ENCODE measurements at places on chromosomes 11 and 22.
A peak's percentile ranks its signal among the peaks of the same experiment; 100 is the strongest.

DNA sequence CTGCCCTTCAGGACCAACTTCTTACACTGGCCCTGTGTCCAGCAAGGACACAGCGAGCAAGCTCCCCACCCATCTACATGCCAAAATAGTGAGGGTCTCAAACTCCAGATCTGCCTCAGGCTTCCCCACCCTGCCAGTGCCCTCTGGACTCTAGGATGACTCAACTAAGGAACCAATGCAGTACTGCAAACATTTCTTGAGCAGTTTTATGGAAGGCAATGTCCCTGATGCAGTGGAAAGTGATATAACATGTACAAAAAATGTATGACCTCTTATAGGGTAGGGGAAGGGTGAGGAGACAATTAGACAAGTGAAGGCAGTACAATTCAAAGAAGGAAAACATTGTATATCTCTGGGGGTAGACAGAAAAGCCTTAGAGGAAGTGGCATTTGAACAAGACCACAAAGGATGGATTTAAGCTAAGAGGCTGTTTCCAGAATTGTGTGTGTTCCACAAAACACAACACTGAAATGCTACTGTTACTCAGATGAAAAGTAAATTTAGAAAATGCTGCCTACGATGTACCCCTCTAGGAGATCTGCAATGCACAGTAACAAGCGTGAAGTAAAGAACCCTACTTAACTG lies 47.3 kb downstream of the RAB30 start:
- H3K4me1 ChIP-seq = no peaks in the 10 kb centered on the region
- no peak for DNase-seq
- no peaks in the 10 kb centered on the region for H3K36me3 ChIP-seq
- no peak overlapping the region for H3K27ac ChIP-seq
- no peaks in the 10 kb centered on the region for H3K27me3 ChIP-seq
- no peak overlapping the region for H3K4me3 ChIP-seq

DNA sequence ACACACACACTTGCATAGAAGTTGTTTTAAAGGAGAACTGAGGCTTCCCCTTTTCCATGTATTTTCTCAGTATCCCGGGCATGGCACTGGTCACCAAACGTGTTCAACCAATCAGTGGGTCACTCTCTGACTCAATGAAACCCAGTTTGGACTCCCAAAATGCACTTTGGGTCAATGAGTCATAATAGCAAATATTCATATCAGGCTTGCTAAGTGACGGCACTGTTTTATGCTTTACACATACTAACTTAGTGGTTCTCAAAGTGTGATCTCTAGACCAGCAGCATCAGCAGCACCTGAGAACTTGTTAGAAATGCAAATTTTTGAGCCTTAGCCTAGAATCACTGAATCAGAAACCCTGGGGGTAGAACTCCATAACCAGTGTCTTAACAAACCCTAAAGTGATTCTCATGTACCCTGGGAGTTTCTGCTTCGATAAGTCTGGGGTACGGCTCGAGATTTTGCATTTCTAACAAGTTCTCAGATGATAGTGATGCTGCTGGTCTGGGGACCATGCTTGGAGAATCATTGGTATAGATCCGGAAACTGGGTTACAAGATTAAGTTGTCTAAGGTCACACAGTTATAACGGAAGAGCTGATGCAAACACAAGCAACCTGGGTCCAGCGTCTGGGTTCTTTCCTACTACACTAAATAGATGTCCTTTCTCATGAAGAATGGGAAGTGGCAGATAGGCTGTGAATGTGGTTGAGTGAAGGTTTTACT lies 35.6 kb downstream of the ETS1 start:
- H3K4me3 ChIP-seq = no peak overlapping the region
- DNase-seq = no peak
- H3K27ac ChIP-seq = no peak overlapping the region
- H3K4me1 ChIP-seq = peaks cover 7% of the 10 kb centered on the region
- no peaks in the 10 kb centered on the region for H3K27me3 ChIP-seq

- no peak overlapping the region for H3K4me3 ChIP-seq
- no peak overlapping the region for H3K27ac ChIP-seq
- no peak for DNase-seq
- peaks cover 13% of the 10 kb centered on the region for H3K36me3 ChIP-seq
These were observed 33.6 kb upstream of the TECTA start for GRCh38 chr11:121067453-121067852.

DNA sequence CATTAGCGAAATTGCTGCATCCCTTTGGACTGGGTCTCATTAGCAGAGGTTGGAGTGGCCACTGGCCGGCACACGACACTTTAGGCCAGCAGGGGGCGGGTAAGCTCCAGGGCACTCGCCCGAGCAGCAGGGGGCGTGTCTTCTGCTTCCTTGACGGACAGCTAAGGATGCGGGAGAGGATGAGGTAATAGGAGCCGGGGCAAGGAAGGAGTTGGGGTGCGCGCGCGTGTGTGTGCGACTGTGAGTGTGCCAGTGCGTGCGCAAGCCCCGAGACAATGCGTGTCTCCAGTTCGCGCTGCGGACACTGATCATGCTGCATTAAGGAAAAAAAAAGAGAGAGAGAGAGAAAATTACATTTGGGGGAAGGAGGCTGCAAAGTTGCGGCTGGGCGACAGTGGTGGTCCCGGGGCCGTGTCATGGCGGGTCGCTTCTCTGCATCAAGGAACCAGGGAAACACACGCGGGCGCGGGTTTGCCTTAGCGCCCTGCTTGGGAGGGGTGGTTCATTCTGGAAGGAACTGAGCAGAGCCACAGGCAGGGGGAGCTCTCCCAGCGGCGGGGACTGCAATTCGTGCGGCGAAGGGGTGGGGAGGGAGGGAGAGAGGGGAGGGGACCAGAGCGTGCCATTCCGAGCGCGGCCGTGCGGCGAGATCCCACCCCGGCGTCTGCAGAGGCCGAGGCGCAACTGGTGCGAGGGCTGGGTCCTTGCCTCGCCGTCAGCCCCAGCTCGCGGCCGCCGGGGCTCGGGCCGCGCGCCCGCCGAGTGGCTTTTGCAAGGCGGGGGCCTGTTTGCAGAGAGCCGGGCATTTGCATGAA lies at the start of gene DTX4:
Gene DTX4 (plus strand): TSS at position 625 of the 815 bp plus-strand sequence. CDS start 464 bp downstream, outside the sequence.
- H3K27me3 ChIP-seq = peaks cover 20% of the 10 kb centered on the region
- peaks cover 12% of the 10 kb centered on the region for H3K4me1 ChIP-seq
- DNase-seq = peak; percentile 95

- H3K27me3 ChIP-seq = peaks cover 7% of the 10 kb centered on the region
- DNase-seq = peak; percentile 34
- H3K4me1 ChIP-seq = no peaks in the 10 kb centered on the region
- no peak overlapping the region for H3K4me3 ChIP-seq
- H3K27ac ChIP-seq = no peak overlapping the region
These were observed 122.9 kb downstream of the DCDC1 start for GRCh38 chr11:31246451-31247165.

- no peak for DNase-seq
- H3K36me3 ChIP-seq = no peaks in the 10 kb centered on the region
- no peak overlapping the region for H3K27ac ChIP-seq
- peaks cover 8% of the 10 kb centered on the region for H3K27me3 ChIP-seq
- no peak overlapping the region for H3K4me3 ChIP-seq
These were observed 2.7 kb upstream of the TMPRSS4 start for GRCh38 chr11:118074091-118074685.

- H3K36me3 ChIP-seq = no peaks in the 10 kb centered on the region
- no peak overlapping the region for H3K27ac ChIP-seq
- no peaks in the 10 kb centered on the region for H3K4me1 ChIP-seq
- no peak overlapping the region for H3K4me3 ChIP-seq
- H3K27me3 ChIP-seq = no peaks in the 10 kb centered on the region
- DNase-seq = peak; percentile 6
These were observed 153.8 kb upstream of the ARHGAP20 start for GRCh38 chr11:110866081-110866480.
